ENCODE measurements at places on chromosomes 1 and 21.
A peak's percentile ranks its signal among the peaks of the same experiment; 100 is the strongest.

DNA sequence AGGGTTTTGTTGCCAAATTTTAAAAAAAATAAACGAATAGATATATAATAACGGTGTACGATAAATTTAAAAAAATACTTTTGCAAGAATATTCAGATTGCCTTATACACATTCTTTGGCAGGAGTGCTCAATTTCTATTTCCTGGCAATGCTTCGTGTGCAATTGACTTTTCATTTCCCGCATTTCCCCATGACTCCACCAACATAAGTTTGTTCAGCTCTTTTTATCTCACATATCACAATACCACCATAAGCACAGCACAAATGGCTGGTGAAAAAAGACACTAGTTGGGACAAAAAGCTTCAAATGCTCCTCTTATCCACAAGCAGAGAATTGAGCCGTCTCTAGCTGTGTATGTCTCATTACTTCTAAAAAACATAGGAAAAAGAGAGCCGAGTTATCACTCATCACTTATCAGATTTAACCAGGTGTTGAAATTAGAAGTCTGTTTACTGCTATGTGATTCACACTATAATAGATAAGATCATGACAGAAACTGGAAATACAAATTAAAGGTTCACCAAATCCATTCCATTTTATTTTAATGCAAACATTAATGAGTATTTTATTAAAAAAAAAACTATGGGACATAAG is 28.9 kb upstream of the RGS1 start:
- DNase-seq: peak; percentile 77

DNA sequence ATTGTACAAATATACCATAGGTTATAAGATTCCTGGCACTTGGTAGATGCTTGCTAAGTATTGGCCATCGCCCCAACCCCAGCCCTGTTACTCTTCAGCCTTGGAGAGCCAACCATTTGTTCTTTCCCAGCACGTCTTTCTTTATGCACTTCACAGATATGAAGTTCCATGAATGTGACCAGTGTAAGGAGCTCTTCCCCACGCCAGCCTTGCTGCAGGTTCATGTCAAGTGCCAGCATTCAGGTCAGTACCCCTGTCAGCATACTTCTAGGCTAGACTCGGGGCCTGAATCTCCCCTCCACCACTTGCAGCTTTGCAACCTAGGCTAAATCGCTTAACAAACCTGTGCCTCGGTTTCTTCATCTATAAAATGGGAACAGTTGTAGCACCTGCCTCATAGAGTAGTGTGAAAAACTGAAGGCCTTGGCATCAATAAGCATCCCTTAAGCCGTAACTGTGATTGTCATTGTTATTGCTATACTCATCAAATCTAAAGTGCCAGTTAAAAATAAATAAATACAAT is 41.0 kb upstream of the EPHA8 start:
- DNase-seq: no peak

DNA sequence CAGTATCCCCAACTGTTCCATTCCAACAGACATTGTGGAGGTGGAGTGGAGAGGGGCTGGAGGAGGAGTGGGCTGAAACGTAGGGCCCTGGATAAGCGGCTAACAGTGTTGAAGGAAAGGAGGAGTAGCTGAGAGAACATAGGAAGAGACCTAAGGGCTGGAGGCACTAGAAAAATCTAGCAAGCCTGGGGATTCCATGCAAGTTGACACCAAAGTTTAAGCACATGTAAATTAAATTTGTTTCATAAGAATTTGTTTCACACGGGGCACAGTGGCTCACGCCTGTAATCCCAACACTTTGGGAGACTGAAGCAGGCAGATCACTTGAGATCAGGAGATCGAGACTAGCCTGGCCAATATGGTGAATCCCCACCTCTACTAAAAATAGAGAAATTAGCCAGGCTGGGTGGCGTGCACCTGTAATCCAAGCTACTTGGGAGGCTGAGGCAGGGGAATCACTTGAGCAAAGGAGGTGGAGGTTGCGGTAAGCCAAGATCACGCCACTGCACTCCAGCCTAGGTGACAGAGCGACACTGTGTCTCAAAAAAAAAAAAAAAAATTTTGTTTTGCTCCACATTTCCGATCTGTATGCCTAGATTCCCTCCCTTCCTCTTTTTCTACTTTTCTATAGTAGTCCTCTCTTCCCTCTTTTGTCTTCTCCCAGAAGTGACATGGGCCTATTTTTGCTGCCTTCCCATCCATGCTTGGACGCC is 530 bp upstream of the CD244 start:
- no peak for DNase-seq

DNA sequence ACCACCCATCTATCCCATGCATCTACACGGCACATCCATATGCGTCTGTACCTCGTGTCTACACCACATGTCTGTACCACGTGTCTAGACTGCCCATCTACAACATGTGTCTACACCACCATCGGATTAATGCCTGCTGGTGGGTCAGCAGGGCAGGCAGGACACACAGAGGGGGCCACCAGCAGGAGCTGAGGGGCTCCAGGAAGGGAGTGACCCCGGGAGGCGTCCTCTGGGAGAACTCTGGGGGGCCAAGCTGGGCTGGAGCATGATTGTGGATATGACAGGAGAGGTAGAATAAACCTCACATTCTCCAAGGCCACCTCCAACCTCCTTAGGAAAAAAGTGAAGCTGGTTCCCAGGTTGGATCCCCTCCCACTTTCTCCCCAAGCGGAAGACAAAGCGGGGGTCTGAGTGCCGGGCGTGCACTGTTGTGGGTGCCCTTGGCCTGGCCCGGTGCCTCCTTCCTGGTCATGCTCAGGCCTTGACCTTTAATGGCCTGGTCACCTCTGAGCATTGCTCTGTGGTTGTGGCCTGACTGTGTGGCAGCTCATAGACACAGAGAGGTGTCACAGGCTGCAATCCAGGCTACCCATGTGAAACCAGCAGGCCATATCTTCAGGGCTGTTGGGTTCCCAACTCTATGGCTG is 881 bp upstream of the ACTRT2 start:
- DNase-seq: no peak

DNA sequence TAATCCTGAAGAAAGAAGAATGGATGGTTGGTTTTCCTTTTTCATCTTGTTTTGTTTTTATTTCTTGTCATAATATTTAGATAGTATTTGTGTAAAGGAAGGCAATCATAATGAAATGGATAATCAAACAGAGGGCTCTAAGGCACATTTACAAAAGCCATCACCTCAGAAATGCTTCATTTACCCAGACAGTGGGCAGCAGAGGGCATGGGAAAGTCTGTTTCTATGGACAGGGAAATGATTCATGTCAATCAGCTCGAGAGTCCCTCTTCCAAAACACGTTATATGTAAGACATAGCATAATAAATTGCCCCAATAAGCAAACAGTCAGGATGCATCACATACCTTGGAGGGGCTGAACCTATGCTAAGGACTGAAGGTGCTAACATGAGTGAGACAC is 426.1 kb downstream of the PLPP3 start:
- no peak for DNase-seq

DNA sequence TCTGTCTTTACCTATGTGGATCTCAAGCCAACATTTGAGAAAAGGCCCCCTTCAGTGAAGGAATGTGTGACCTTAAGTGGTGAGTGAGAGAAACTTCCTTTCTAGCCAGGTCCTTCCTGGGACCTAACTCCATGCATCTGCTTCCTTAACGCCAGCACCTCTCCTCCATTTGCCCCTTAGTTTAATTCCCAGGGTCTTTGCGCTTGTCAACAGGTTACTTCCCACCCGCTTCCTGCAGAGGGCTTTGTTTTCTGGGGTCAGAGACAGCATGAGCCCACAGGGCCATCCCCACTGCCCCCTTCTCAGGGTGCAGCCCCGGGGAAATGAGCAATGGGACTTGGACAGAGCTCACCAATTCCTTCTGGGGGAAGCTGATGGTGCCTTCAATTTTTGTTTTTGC is 54.8 kb downstream of the EVA1C start:
- no peak for DNase-seq

DNA sequence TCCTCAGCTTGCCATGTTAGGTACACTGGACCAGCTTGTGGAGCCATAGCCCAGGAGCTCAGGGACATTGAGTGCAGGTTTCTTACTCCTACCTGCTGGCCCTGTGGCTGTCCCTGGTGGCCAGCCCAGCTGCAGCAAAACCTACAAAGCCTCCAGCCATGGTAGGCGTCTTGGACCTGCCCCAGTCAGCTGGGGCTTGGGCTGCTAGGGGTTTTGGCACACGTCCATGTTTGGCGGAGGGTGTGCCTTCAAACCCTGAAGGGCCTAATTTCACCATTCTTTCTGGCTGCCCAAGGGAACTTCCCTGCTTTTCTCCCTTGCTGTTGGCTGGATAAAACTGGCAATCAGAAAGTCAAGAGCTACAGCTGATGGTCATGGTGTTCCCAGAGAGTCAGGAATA is 25.4 kb downstream of the HMGCS2 start:
- DNase-seq: no peak

GRCh38 chr1:200979574-200980451 is 43.7 kb downstream of the KIF21B start:
- DNase-seq: peak; percentile 36

GRCh38 chr1:22368125-22368524 is 83.5 kb upstream of the ZBTB40 start:
- DNase-seq: no peak

GRCh38 chr1:206706298-206706791 is 21.6 kb downstream of the MAPKAPK2 start:
- peak; percentile 96 for DNase-seq

GRCh38 chr1:232562855-232563510 is 67.0 kb downstream of the SIPA1L2 start:
- DNase-seq: no peak

Data from choroid plexus epithelial cell (primary cell).